ENCODE measurements at places on chromosomes 1 and 21.

GRCh38 chr1:48205522-48205921 lies 17.0 kb upstream of the SLC5A9 start:
- DNase-seq: no peak

DNA sequence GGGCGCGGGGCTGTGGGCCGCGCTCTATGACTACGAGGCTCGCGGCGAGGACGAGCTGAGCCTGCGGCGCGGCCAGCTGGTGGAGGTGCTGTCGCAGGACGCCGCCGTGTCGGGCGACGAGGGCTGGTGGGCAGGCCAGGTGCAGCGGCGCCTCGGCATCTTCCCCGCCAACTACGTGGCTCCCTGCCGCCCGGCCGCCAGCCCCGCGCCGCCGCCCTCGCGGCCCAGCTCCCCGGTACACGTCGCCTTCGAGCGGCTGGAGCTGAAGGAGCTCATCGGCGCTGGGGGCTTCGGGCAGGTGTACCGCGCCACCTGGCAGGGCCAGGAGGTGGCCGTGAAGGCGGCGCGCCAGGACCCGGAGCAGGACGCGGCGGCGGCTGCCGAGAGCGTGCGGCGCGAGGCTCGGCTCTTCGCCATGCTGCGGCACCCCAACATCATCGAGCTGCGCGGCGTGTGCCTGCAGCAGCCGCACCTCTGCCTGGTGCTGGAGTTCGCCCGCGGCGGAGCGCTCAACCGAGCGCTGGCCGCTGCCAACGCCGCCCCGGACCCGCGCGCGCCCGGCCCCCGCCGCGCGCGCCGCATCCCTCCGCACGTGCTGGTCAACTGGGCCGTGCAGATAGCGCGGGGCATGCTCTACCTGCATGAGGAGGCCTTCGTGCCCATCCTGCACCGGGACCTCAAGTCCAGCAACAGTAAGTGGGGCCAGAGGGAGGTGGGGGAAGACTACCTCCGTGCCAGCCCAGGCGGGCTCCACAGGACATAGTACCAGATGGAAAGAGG lies 808 bp downstream of the MAP3K21 start:
- no peak for DNase-seq

DNA sequence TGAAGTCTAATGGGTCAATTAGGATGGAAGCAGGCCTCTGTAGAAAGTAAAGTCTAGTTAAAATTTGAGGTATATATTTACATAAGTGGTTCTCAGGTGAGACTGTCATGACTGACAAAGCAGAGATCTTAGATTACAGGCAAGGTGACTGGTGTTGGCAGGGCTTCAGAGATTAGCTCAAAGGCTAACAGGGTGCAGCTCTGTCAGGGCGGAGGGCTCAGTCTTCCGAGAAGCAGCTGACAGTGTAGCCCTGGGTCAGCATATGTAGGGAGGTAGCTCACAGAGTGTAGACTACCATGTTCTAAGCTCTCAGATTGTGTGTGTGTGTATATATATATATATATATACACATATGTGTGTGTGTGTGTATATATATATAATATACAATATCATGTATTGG lies 54.7 kb downstream of the RBM11 start:
- no peak for DNase-seq

- no peak for DNase-seq
Observed at GRCh38 chr1:228457017-228457395, 30.2 kb upstream of the RNF187 start.

DNA sequence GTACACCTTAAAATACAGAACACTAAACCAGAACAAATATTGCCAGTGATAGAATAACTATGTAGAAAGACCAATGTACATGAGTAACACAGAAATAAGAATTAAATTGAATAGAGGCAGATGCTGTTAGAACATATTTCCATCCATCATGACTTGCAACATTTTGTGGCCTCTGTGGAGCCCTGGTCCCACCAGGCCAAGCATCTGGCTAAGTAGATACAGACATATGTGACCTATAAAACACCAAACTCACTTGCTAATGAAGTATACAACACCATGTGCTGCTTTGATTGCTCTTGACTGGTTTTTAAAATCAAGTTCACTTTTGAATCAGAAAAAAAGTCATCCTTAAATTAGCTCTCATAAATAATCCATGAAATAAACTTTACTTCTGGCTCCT lies 20.5 kb downstream of the SLC19A2 start:
- DNase-seq: peak; percentile 33

DNA sequence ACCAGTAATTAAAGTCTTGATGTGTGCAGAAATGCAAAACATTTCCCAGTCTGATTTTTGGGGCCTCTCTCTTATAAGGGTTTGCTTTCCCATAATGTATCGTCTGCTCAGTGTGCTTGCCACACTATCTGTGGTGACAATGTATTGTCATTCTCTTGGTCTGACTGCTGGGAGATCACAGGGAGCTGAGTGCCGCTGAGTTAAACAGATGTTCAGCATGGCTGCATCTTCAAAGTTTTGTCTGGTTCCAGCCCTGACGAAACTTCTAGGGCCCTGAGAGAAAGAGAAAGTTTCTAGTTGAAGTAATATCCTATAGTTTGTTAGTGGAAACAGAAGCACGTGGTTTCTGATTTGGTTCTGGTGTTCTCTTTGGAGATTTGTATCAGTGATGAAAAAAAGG lies 42.6 kb downstream of the DNM3 start:
- no peak for DNase-seq

GRCh38 chr1:212959266-212960220 lies 9.2 kb downstream of the VASH2 start:
- DNase-seq: no peak

DNA sequence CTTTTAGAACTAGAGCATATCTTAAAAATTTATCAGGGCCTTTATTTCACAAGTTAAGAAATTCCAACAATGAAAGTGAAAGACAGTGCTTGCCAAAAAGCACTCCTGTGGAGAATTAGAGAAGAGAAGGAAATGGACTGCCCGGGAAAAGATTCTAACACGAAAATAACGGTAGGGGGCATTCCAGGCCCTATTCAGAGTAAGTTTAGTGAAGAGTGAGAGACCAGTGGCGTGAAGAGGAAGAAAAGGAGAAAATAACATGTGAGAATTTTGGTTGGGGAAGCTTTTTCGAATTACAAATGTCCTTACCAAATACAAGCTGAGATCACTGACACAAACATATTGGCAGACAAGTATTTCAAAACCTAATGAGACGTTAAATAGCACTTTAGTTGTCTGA lies 38.4 kb upstream of the RBM34 start:
- DNase-seq: no peak

DNA sequence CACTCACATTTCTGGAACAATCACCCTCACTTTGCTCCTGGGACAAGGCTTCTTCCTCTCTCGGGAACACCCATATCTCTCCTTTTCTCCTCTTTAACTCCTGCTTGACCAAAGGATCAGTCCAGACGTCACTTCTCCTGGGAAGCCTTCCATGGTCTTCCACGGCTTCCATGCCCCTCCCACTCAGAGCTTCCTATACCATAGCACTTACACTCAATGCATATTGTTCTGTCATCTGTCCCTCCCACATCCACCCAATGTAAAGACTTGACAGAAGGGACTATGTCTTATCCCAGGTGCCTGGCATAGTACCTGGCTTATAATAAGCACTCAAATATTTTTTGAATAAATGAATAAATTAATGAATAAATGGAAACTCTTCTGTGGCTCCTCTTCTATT lies 28.2 kb downstream of the CD34 start:
- DNase-seq: no peak

GRCh38 chr1:1092894-1093609 lies 18.9 kb upstream of the RNF223 start:
- no peak for DNase-seq

GRCh38 chr1:234769284-234769985 lies 159.5 kb upstream of the IRF2BP2 start:
- no peak for DNase-seq

DNA sequence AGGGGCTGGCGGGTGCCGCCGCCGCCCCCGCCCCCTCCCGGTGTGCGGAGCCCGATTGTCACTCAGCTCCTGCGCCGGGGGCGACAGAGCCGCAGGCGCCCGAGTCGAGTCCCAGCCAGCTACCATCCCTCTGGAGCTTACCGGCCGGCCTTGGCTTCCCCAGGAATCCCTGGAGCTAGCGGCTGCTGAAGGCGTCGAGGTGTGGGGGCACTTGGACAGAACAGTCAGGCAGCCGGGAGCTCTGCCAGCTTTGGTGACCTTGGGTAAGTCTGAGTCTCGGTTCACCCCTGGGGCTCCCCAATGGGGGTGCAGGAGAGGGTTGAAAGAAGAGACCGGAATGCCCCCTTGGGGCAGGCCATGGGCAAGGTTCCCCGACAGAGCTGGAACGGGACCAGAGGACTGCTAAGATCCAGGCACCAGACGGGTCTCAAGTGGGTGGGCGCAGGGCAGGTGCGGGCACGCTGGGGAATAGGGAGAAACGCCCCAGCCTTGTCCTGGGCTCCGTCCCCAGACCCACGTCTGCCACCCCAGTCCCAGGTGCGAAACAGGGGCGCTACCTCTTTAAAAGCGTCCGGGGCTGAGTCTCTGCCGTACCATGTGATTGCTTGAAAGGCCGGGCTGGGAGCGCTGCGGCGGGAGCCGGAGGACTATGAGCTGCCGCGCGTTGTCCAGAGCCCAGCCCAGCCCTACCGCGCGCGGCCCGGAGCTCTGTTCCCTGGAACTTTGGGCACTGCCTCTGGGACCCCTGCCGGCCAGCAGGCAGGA lies at the start of gene ADORA1:
Gene ADORA1 (plus strand): TSS at position 61 of the 765 bp plus-strand sequence. CDS start 1,116 bp downstream, outside the sequence.
- DNase-seq: no peak

GRCh38 chr1:240090957-240091600 lies 604 bp upstream of the FMN2 start:
- no peak for DNase-seq

DNA sequence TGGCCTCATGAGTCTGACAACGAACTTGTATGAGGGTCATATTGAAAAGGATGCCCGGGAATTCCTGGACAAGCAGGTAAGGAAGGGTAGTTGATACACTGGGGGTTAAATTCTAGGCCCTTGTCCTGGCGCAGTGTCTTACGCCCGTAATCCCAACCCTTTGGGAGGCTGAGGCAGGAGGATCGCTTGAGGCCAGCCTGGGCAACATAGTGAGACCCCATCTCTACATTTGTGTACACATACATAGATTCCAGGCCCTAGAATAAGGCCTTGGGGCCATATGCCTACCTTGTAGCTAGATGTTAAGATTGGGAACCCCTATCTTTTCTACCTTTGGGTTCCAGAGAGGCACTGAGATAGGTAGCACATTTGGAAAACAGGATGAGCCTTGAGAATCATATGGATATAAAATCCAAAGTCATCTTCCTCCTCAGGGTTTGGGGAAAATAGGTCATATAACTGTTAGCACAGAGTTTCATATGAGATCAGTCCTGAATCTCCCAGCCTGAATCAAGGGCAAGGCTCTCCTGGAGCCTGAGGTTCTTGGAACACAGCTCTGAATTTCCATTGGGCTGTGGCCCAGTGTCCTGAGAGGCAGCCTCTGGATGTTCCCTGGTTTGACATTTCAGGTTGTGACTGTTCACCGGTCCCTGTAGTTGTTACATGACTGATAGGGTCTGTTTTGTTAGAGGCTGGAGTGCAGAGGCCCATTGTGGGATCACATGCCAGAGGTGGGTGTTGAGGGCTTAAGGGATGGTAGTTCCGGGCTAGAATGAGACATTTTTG lies 104.4 kb downstream of the PIK3R3 start:
- DNase-seq: no peak

DNA sequence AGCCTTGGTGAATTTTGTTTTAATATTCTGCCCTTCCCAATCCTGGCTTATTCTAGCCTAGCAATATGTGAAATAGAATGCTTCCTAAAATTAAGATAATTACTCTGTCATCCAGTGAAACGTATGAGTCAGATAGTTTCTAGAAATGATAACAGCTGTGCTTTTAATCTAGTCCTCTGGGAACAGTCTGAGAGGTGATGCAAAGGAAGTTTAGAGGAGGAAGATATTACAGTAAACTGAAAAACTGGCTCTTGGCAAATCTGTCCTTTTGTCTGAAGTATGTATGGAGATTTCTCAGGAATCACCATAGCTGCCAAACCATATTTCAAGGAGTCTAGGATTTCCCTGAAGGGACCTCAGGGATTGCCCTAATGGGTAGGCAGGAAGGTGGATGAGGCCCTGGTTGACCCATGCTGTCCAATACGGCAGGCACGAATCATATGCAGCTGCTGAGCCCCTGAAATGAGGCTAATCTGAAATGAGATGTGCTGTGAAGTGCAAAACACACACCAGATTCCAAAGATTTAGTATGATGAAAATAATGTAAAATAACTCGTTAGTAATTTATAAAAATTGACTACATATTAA lies 70.8 kb upstream of the LBR start:
- DNase-seq: no peak

- DNase-seq: no peak
Observed at GRCh38 chr1:234381699-234382555, 8.7 kb downstream of the COA6 start.

- DNase-seq: no peak
Observed at GRCh38 chr1:28259934-28260802, 850 bp downstream of the SESN2 start.

DNA sequence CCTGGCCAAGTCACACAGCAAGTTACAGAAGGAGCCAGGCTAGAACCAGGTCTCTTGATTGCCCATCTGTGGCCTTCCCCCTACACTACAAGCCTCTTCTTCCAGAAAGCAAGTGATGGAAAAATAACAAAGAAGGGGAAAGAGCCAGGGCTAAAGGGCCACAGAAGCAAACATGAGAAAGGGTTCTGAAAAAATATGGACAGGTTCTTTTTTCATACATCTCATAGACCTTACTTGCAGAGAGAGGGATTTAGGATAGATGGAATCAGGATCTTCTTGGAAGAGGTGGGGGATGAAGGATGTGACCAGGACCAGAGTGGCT lies 3.2 kb downstream of the RHBG start:
- no peak for DNase-seq
